ENCODE measurements at places on chromosomes 2 and 18.

GRCh38 chr18:48244530-48244929, 164.7 kb downstream of the ZBTB7C start:
- DNase-seq = no peak

DNA sequence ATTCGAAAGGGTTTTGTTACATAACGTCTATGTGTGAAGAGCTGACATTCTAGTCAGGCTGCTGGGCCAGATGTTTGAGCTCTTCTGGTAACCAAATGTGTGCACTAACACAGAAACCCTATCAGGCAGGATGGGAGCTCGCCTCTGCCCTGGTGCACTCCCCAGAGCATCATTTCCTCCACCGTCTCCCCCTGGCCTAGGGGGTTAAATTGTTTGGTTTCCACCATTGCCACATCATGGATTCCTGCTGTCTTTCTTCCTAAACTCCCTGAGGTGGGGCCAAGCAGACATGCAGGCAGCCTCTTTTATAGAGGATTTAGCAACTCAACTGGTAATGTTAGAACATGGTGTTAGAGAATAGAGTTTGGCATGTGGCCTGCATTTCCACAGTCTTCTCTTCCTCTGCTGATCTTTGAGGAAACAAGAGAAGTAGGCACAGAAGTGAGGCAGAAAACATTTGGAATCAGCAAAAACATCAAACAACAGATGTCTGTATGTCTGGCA, 87.3 kb downstream of the ANTXR1 start:
- no peak for DNase-seq

DNA sequence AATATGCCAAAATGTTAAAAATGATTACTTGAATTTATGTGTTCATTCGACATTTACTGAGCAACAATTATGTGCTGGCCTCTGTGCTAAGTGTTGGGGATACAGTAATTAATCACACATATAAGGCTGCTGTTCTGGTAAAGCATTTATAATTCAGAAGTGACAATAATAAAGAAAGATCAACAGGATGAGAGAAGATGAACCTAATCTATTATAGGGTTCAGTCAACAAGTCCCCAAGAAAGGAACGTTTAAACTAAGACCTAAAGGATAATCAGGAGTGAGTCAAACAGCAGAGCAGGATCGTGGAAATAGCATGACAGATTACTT, 60.1 kb upstream of the COX7A2L start:
- DNase-seq = no peak

DNA sequence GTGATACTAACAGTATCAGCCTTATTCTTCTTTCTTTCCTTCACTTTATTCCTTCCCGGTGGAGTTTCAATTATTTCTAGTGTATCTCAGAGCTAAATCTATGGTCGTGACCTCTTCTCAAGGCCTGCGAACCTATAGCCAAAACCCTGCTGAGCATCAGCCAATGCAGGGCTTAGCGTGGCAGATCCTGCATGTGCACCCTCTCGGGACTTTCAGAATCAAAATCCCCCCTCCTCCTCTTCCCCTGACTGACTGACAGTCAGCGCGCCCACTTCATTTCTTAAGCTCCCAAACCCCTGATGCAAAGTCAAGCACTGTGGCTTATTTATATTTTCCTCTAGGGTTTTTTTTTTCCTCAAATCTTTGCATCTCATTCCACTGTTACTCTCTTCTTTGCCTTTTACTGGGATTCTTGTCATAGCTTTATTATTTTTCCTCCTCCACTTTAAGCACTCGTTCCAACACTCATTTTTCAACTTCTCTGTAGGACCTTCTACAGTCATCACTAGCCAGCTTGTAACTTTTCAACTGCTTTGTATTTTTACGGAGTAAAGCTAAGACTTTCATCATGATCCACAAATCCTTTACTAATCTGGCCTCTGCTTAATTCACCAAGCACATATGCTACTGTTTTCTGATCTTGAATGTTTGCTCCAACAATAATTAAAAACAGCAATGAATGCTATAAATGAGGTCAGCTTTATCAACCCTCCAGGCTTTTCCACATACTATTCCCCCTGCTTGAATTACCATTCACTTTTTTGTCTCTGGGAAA, 896.5 kb upstream of the PIK3C3 start:
- DNase-seq = no peak

DNA sequence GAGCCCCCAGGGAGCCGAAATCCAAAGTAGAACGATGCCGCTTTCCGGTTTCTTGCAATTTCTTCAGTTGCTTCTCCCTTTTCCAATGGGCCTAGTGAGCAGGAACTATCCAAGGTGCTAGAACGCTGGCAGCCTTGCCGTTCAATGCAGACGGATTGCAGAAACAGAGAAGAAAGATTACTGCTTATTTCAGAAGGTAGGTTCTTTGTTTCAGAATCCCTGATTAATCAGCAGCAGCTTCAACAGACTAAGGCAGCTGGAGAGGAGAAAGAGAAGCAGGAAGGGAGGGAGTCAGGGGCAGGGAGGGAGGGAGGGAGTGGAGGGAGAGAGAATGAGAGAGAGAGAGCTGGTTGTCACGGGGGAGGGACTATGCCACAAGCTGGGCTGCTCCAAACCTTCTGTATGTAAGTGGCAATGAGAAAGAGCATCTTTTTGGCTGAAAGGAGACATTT, 576 bp downstream of the NYAP2 start:
- peak; percentile 69 for DNase-seq

- no peak for DNase-seq
These were observed 738.2 kb downstream of the MBD2 start for GRCh38 chr18:53486296-53486695.

- DNase-seq = no peak
These were observed 32.2 kb upstream of the GLI2 start for GRCh38 chr2:120703330-120703994.

DNA sequence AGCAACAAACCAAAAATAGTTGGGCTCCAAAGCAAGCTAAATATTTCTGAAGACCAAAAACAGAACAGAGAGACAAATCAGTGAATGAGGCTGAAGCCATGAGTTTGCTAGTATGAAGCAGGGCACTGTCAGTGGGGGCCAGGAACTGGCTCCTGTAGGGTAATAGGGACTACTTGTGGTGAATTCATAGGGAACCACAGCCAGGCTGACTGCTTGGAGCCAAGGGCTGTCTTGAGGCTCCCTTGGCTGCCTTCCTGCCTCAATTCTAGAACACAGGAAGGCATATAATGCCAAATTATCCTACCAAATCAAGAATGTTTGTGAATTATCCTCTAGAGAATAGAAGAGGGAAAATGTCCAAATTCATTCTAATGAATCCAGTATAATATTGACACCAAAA, 406.0 kb downstream of the CCDC85A start:
- no peak for DNase-seq

DNA sequence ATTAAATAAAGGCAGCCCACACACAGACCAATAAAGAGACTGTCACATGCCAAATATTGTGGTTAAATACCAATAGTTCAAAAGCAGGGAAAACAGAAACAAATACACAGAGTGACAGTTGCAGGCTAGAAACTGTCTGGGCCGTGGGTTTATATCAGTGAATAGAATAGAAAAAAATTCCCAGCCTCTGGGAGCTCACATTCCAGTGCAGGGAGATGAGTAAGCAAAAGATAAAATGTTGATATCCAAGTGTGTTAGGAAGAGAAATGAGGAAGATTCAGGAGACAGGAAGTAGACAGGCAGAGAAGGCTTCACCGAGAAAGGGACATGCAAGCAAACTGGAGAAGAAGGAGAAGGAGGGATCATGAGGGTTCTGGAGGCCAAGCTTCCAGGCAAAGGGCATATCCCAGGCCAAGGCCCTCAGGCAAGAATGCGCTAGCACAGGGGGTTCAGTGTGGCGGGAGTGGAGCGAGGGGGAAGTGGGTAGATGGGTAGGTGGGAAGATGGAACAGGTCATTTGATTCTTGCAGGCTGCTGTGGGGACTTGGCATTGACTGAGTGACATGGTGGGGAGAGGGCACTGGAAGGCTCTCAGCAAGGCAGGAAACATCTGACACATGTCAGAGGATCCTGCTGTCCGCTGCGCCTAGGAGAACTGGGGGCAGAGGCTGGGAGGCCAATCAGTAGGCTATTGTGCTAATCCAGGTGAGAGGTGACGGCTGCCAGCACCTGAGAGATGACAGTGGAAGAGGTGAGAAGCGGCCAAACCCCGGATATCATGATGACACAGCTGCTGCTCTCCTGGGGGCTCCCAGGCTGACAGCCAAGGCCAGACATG, 89.2 kb downstream of the ZBTB7C start:
- DNase-seq = no peak

DNA sequence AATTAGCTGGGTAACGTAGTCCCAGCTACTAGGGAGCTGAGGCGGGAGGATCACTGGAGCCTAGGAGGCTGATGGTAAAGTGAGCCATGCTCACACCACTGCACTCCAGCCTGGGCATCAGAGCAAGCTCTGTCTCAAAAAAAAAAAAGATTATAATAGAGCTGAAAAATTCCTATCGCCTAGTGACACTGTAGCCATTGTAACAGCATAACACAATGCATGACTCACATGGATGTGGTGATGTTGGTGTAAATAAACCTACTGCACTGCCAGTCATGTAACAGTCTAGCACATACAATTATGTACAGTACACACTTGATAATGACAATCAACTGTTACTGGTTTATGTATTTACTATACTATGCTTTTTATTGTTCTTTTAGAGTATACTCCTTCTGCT, 39.6 kb downstream of the MGAT4A start:
- DNase-seq = no peak

DNA sequence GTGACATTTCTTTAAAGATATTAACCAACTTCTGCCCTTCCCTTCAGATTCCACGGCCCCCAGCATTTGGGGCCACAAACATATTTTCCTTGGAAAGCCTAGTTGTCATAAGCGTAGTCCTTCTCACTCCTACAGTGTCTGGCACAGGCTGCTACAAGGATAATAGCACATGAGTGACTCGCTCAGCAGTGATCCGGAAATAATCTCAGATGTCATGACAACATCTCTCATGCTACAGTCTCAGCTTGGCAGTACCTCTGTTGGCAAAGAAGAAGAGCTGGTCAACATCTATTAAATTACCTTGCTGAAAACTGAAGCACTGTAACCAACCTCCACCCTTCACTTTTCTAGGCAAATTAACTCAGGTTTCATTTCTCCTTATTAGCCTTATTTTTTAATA, 351.7 kb downstream of the RAD51AP2 start:
- DNase-seq = no peak

- DNase-seq = no peak
These were observed 69.3 kb upstream of the TMEM200C start for GRCh38 chr18:5964596-5964995.

GRCh38 chr18:10274301-10274700, 180.1 kb upstream of the APCDD1 start:
- DNase-seq = no peak

- DNase-seq = no peak
These were observed 177.5 kb downstream of the ANAPC1 start for GRCh38 chr2:111706481-111707001.

DNA sequence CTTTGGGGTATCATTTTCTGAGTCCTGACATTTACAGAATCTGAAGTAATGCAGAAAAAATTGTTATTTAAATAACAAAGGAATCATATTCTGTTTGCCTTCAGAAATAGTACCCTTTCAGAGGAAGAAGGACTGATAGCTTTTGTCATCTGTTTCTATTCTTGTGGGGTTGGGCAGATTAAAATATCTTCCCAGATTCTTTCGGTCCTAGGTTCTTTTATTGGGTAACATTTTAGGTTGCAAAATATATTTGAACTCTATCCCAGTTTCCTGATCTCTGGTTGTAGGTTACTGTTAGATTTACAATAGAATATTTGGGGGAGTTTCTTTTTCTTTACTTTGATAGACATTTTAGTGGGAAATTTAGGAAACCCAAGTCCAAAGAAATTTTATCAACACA, 550.5 kb downstream of the SPAG16 start:
- no peak for DNase-seq

- no peak for DNase-seq
These were observed 42.3 kb downstream of the NOL10 start for GRCh38 chr2:10647441-10647840.

DNA sequence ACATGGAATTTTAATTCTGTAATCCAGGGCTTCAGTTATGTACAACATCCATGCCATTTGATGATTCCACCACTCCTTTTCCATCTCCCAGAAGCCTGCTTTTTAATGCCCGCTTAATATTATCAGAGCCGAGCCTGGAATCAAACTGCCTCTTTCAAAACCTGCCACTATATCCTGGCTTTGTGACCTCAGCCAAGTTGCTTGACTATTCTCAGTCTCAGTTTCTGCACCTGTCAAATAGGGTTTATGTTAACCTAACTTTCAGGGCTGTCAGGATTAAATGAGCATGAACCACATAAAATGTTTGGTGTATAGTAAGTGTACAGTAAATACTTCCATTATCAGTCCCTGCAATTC, 108.7 kb downstream of the XRCC5 start:
- no peak for DNase-seq

GRCh38 chr2:118520246-118520645, 327.2 kb downstream of the EN1 start:
- DNase-seq = no peak

GRCh38 chr18:22286585-22286984, 117.2 kb downstream of the GATA6 start:
- no peak for DNase-seq

DNA sequence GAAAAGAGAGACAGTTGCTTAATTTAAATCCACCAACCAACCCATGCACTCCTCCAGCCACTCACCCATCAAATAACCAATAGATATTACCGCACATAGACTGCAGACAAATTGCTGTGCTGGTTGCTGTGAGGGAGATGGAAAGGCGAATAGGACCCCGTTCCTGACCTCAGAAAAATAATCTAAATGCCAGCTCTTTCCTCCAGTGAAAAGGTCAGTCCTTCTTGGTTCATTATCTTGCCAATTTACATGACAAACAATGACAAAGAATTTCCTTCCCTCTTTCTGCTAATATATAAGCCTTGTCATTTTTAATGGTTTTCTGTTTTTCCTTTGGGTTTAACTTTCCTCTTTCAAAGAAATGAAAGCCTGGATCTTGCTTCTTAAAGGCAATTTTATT, 61.6 kb downstream of the MEP1B start:
- DNase-seq = no peak

- DNase-seq = peak; percentile 37
These were observed 31.2 kb downstream of the NGEF start for GRCh38 chr2:232981767-232982360.

GRCh38 chr2:213065583-213066442, 85.6 kb downstream of the IKZF2 start:
- DNase-seq = no peak

GRCh38 chr2:16326711-16327300, 338.8 kb downstream of the CYRIA start:
- no peak for DNase-seq

DNA sequence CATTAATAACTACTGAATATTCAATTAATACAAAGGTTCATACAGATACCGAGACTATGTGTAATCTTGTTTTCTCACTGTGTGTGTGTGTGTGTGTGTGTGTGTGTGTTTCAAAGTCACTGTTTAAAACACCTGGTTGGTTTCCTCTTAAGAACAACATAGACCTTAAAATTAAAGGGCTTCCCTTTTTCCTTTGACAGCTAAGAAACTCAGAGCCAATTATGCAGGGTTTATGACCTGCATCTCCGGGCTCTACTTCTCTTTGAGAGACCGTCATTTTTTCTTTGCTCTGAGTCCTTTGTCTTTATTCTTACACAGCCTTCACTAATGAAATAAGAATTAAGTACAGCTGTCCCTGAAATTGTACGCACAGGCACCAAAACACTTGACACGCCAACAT, 145.6 kb downstream of the HDAC4 start:
- DNase-seq = no peak

GRCh38 chr2:51013079-51013932, 18.6 kb downstream of the NRXN1 start:
- no peak for DNase-seq

- DNase-seq = no peak
These were observed 100.4 kb upstream of the ZBTB14 start for GRCh38 chr18:5395860-5396448.

GRCh38 chr18:70998490-70998889, 709.6 kb downstream of the SOCS6 start:
- DNase-seq = no peak
